ENCODE measurements at places on chromosomes 6 and 20.

DNA sequence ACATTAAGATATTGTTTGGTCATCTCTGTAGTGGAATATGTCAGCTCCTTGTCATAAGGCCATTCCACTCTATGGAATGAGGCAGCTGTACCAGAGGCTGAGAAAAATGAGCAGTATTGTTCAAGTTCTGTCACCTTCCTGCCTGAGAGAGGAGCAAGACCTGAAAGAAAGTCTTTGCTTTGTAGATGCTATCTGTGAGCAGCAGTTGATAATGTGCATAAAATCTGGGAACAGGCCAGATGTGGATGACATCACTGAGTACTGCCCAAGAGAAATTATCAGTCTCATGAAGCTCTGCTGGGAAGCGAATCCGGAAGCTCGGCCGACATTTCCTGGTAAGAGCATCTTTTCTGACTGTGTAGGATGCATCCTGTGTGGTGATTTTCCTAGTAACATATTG is 16.8 kb downstream of the RIPK1 start:
- H3K4me1 ChIP-seq, result peaks cover 13% of the 10 kb centered on the region
- no peak overlapping the region for H3K4me3 ChIP-seq
- H3K27ac ChIP-seq, result no peak overlapping the region
- H3K27me3 ChIP-seq, result no peaks in the 10 kb centered on the region
- no peak for DNase-seq

GRCh38 chr6:43830775-43831174 is 60.8 kb downstream of the VEGFA start:
- no peaks in the 10 kb centered on the region for H3K36me3 ChIP-seq
- no peak overlapping the region for H3K4me3 ChIP-seq
- no peak for DNase-seq
- H3K4me1 ChIP-seq, result no peaks in the 10 kb centered on the region
- H3K27ac ChIP-seq, result no peak overlapping the region

DNA sequence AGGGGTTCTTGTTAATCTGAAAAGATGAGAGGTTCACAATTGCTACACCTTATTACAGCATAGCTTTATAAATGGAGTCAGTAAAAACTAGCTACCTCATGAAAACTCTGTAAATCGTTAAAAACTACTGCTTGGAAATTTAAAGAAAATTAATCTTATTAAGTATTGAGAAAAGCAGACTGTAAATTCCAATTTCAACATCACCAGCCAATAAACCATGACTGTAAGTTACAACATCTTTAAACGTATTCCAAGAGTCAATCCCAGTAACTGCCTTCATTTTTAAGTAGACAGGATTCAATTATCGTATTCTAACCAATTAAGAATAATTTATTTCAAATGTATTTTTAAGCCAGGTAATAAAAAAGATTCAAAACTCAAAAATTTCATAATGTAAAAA is 70.3 kb downstream of the ATG5 start:
- H3K27ac ChIP-seq, result no peak overlapping the region
- no peaks in the 10 kb centered on the region for H3K27me3 ChIP-seq
- no peak for DNase-seq
- H3K36me3 ChIP-seq, result no peaks in the 10 kb centered on the region
- peaks cover 15% of the 10 kb centered on the region for H3K4me1 ChIP-seq

- no peaks in the 10 kb centered on the region for H3K36me3 ChIP-seq
- DNase-seq, result no peak
- H3K27me3 ChIP-seq, result peaks cover 38% of the 10 kb centered on the region
- peaks cover 6% of the 10 kb centered on the region for H3K4me1 ChIP-seq
- no peak overlapping the region for H3K27ac ChIP-seq
- no peak overlapping the region for H3K4me3 ChIP-seq
These were observed 14.7 kb upstream of the SIRPB2 start for GRCh38 chr20:1505871-1506270.

DNA sequence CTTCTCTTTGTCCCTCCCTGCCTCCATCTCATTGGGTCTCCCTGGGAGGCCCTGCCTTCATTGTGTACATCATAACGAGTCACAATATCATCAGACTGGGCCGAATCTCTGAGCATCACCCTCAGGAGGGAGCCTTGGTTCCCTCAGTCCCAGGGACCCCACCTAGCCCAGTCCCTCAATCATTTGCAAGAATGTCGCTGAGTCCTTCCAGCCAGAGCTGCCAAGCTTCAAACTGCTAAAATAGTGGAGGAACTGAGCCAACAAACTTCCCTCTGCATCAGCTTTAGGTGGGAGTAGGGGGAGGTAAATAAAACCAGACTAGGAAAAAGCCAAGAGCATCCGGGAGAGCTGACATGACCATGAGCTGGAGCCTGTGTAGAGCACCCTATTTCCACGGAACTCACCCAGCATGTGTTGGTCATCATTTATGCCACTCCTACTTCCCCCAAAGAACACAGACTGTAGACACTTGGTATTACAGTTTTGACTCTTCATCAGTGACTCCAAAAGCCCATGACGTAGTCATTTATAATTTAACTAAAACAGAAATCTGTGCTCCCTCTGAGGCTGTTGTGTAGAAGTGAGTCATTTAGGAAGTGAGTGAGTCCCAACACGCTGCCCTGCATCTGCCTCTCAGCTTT is 28.8 kb upstream of the IL17A start:
- no peaks in the 10 kb centered on the region for H3K36me3 ChIP-seq
- H3K4me1 ChIP-seq, result peaks cover 11% of the 10 kb centered on the region
- H3K27ac ChIP-seq, result no peak overlapping the region
- H3K4me3 ChIP-seq, result no peak overlapping the region

DNA sequence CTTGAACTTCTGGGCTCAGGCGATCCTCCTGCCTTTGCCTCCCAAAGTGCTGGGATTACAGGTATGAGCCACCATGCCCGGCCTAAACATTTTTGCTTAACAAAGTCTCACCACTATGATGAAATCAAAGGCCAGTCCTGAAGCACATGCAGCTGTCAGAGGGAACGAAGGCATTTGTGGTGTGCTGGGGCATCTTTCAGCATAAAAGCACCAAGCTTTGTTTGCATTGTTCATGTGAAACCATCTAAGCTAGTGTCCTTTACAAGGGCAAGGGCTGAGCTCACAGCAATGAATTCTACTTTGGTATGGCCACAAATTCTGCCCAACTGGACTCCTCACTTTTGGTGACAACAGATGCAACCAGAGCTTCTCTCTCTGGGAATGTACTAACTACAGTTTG is 66.8 kb downstream of the ZFP64 start:
- no peak overlapping the region for H3K27ac ChIP-seq
- H3K4me3 ChIP-seq, result no peak overlapping the region
- peaks cover 4% of the 10 kb centered on the region for H3K27me3 ChIP-seq
- DNase-seq, result no peak
- peaks cover 2% of the 10 kb centered on the region for H3K36me3 ChIP-seq
- no peaks in the 10 kb centered on the region for H3K4me1 ChIP-seq

DNA sequence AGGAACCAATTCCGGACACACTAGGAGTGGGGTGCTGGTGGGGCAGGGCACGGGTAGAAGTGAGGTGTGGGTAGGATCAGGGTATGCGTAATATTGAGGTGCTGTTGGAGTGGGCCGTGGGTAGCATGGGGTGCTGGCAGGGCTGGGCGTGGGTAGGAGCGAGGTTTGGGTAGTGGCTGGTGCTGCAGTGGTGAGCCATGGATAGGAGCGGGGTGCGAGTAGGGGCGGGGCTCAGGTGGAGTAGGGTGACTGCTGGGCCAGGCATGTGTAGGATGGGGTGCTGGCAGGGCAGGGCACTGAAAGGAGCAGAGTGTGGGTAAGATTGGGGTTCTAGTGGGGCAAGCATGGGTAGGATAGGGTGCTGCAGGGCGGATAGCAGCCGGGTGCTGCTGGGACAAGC is 114.2 kb upstream of the DUSP22 start:
- H3K4me1 ChIP-seq, result peaks cover 4% of the 10 kb centered on the region
- no peak overlapping the region for H3K27ac ChIP-seq
- H3K4me3 ChIP-seq, result no peak overlapping the region
- DNase-seq, result no peak
- H3K27me3 ChIP-seq, result peaks cover 34% of the 10 kb centered on the region
- H3K36me3 ChIP-seq, result no peaks in the 10 kb centered on the region

- no peak for DNase-seq
- H3K27ac ChIP-seq, result no peak overlapping the region
- H3K4me1 ChIP-seq, result no peaks in the 10 kb centered on the region
- H3K27me3 ChIP-seq, result no peaks in the 10 kb centered on the region
- no peak overlapping the region for H3K4me3 ChIP-seq
These were observed 478.3 kb downstream of the FRK start for GRCh38 chr6:115582386-115582785.
